ENCODE measurements at places on chromosomes 6 and 20. TPM values are rescaled to one million over a fixed set of nuclear protein-coding genes. Genes with fewer than 3 reads are reported as not detected.
A peak's percentile ranks its signal among the peaks of the same experiment; 100 is the strongest.

- DNase-seq: no peak
Observed at GRCh38 chr6:46296586-46296985, 125.8 kb upstream of the ENPP5 start.

DNA sequence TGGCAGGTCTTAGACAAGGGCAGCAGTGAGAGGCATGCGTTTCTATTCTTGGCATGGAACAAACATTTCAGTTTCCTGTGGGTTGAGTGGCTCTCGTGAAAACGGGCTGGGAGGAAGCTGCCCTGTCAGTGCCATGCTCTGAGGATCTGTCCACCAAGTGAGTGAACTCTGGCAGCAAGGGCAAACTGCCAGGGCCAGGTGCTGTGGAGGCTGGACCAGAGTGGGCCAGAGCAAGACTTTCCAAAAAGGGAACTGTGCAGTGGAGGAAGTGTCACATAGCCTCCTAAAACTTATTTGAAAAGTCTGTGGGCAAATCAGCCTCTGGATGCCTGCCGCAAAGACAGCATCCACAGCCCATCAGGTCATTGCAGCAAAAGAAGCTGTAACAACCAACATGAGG lies 44.2 kb upstream of the TAB2 start:
- no peak for DNase-seq

GRCh38 chr20:2624190-2624589 lies 28.2 kb upstream of the NOP56 start:
- DNase-seq: no peak

- DNase-seq: no peak
Observed at GRCh38 chr6:114419175-114419574, 76.4 kb upstream of the HS3ST5 start.

GRCh38 chr6:99614430-99615186 lies 8.0 kb downstream of the PRDM13 start:
- peak; percentile 64 for DNase-seq

DNA sequence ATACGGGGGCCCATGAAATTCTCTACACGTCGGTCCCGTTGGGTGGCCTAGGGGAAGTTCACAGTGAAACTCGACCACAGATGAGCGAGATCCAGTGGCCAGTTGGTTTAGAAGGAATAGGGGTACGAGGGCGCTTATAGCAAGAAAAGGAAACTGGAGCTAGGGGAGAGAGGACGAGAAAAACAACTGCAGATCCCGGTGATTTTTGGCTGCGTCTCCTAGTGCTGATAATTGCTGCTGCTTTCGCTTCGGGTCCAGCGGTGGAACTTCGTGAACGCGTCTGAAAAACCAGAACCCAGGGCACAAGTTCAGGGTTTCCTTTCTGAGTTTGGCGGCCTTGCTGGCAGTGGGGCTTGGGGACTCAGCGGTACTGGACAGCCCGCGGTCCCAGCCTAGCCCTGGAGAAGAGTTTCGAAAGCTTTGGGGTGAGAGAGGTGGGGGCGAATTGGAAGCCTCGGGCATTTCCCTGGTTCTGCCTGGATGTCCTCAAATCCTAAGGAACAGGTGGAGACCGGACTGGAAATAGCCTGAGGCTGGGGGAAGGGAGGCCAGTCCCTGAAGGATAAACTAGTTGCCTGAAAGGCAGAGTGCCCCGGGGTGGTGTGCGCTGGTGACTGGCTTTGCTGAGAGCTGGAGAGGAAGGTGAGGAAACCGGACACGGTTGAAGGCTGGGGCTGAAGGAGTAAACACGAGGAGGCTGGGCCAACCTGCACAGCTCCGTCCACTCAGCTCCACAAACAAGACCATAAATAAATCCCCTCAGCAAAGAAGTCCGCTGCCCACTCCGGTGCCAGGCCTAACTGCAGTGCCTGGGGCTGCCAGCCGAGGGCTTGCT lies 793 bp downstream of the GMPR start:
- peak; percentile 52 for DNase-seq

GRCh38 chr6:43746071-43746470 lies 23.9 kb upstream of the VEGFA start:
- DNase-seq: no peak

Gene FAM209A
- total RNA-seq: 4.1 TPM
